ENCODE measurements at places on chromosomes 4 and X.

DNA sequence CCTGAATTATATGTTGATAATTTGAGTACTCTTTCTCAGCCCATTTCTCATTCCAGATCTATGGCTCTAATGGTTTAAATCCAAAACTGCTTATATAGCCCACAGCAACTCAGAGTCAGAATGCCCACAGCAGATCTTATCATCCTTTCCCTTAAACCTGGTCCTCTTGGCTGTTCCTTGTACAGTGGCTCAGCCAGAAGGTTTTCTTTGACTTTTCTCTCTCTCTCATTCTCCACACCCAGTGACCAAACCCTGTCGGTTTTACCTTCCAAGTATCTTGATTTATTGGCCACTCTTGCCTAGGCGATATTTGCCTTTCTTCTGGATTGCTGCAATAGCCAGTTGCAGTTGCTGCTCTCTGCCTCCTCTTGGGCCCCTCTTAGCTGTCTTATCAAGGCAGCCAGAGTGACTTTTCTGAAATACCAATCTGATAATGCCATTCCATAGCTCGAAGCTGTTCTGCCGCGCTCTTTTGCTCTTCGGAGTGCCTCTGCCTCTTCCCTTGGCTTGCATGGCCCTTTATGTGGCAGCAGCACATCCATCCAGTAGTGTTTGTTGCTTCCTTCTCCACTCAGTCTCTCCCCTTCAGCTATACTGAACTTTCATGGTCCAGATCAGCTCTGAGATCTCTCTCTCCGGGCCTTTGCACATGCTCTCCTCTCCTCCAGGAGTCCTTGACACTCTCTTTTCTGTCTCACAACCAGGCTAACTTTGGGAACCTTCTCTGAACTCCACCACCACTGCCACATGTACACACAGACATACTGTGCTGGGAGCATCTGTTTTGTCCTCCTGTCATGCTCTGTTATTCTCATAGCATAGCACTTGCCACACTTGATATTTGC, 11.8 kb downstream of the GAB1 start:
- no peak for DNase-seq

GRCh38 chr4:180530787-180531186, 1712.4 kb upstream of the TENM3 start:
- no peak for DNase-seq

DNA sequence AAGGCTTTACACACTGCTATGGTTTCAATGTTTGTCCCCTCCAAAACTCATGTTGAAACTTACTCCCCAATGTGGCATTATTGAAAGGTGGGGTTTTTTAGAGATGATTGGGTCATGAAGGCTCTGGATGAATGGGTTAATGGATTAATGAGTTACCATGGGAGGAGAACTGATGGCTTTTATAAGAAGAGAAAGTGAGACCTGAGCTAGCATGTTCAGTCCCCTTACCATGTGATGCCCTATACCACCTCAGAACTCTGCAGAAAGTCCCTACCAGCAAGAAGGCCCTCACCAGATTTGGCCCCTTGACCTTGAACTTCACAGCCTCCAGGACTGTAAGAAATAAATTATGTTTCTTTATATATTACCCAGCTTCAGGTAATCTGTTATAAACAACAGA, 68.9 kb upstream of the CAPN6 start:
- no peak for DNase-seq

- no peak for DNase-seq
Observed at GRCh38 chr4:6011271-6011671, 7.0 kb downstream of the C4orf50 start.

- no peak for DNase-seq
Observed at GRCh38 chr4:33386764-33387163, 2666.6 kb downstream of the PCDH7 start.
